ENCODE measurements at places on chromosomes 3 and 15.

- DNase-seq, result peak; percentile 92
Measured at GRCh38 chr3:50365080-50365841, 5.9 kb upstream of the TMEM115 start.

GRCh38 chr15:52784799-52785671 lies 5.1 kb downstream of the ONECUT1 start:
- no peak for DNase-seq

DNA sequence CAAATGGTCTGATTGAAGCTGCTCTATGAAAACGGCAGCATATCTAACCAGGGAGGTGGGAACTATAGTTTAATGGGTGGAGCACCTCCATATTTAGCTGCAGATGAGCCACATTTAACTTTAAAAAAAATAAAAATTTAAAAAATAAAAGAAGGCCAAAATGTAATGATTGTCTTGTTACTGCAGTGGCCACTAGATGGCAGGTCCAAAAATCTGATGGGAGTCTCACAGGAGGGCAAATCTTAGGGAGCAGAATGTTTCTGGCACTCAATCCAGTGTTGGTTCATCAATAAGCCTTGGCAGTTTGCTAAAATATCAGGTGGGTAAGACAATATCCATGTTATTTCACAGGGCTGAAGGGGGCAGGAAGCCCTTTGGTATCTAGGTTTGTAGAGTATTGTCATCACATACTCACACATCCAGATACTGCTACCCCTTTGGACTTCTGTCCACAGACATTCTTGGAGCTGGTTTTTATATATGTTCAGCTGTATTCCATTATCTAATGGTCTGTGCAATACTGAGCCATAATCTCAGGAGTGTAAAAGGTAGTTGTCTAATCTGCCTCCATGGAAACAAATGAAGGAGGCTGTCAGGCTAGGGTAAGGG lies 233.3 kb downstream of the TIGIT start:
- no peak for DNase-seq

DNA sequence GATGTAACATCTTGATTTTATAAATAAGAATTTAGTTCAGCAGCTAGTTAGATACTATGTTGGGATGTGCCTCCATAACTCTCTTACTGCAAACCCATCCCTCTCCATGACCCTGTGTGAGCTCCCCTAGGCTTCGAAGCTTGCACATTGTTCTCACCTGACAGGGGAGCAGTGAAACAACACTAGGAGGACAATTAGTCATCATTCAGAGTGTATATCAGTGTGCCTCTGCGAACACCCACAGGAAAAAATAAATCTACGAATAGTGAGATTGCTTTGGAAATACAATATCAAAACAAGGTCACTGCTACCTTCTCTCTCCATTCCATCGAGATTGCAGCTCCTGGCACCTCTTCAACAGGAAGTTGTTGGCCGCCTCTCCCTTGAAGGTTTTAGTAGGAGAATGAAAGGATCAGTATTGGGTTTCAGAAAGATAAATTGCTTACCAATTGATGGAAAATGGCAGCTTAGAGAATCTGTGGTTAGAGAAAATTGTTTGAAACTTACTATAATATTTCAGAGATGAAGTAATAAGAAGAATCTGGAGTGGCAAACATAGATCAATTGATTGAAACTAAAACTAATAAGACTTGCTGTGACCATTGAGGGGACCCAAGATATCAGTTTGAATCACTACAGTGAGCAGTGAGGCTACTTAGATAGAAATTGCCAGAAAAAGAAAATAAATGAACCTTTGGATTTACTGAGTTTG lies 103.2 kb downstream of the CHL1 start:
- no peak for DNase-seq

DNA sequence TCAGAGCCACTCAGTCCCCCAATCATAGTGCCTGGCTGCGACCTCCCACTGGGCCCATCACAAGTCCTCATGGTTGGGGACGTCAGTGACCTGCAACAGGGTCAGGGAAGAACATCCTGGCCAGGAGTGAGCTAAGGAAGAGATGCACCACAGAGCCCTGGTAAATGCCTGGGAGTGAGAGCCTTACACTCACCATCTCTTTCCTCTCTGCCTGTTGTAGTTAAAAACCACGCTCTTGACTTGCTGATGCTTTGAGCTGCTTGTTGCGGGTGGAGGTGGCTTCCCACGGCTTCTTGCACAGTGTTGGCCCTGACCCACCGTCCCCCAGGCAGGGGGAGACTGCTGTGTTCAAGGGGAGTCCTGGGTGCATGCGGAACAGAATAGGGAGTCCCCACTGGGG lies 91.1 kb upstream of the RGMA start:
- no peak for DNase-seq

- DNase-seq, result no peak
Measured at GRCh38 chr15:55766676-55767075, 23.7 kb upstream of the PRTG start.

DNA sequence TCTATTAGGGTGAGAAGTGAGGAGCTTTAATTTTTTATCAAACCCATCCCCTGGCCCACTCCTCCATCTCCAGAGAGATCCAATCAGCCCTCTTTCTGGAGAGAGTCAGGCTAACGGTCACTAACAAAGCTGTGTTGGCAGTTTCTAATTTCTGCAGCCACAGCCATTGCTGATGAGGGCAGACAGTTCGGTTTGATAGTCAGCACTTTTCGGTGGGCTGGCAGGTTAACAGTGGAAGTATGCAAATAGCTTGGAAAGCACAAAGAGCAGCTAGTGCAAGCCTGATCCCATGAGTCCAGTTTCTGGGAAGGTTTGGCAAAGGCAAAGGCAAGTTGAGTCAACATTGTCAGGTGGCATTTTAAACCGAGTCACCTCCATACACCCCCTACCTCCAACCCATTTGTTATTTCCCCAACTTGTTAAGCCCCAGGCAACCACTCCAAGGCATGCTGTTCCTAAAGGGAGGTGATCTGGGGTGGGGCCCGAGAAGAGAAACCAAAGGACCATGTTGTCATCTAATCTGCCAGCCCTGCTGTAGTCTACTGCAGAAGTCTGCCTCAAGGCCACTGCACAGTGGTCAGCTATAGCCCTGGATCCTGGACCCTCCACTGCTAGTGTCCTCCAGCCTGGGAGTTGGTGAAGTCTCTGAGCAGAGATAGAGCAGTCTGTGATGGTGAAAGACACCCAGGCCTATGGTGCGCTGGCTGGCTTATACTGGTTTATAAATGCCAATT lies 1.7 kb downstream of the CCR1 start:
- DNase-seq, result no peak

DNA sequence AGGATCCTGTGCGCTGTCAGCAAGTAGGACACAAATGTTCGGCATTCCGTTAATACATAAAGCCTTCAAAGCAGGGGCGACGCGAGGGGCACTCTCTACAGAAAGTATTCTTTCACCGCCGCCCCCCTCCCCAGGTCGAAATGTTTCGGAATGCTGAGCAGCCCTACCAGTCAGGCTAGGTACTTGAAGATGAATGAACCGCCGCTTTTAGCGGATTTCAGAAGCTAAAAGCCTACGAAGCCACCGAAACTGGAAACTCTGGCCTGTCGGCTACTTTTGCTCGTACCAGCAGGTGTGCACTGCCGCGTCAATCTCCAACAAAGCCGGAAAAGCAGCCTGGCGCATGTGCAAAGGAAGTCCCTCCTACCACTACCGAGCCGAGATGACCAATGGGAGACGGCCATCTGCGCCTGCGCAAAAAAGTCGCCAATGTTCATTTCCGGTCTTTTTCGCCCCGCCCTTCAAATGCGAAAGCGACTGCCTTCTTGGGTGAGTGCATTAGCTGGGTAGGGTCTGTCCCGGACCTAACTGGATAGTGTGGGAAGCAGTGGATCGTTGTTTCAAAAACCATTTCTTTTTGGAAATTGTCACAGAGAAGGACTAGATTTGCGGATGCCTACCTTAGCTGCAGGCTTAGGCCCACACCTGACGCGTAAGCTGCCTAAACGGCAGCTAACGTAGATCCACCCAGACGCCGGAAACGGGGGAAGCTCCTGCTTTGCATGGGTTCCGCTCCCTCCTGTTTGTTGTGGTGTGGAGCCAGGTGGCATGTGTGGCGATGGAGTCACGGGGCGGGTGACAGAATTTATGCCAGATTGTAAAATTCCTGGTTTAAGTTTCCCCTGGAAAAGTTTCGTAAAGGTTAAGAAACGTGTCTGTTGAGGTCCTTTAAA lies at the start of gene WDR5B:
Gene WDR5B, minus strand, starts transcription at position 301 of the 893 bp plus-strand sequence. CDS start 534 bp downstream, outside the sequence.
- DNase-seq, result peak; percentile 98

GRCh38 chr3:141328286-141329166 lies 39.8 kb upstream of the ZBTB38 start:
- DNase-seq, result no peak

GRCh38 chr3:185176750-185177359 lies 24.0 kb upstream of the C3orf70 start:
- DNase-seq, result no peak

GRCh38 chr3:116849261-116849688 lies 139.7 kb downstream of the TUSC7 start:
- DNase-seq, result no peak

- DNase-seq, result no peak
Measured at GRCh38 chr3:89002191-89002590, 105.2 kb upstream of the EPHA3 start.

GRCh38 chr3:130425484-130425883 lies 80.0 kb downstream of the COL6A5 start:
- no peak for DNase-seq

GRCh38 chr15:39814489-39814888 lies 31.8 kb upstream of the FSIP1 start:
- no peak for DNase-seq

DNA sequence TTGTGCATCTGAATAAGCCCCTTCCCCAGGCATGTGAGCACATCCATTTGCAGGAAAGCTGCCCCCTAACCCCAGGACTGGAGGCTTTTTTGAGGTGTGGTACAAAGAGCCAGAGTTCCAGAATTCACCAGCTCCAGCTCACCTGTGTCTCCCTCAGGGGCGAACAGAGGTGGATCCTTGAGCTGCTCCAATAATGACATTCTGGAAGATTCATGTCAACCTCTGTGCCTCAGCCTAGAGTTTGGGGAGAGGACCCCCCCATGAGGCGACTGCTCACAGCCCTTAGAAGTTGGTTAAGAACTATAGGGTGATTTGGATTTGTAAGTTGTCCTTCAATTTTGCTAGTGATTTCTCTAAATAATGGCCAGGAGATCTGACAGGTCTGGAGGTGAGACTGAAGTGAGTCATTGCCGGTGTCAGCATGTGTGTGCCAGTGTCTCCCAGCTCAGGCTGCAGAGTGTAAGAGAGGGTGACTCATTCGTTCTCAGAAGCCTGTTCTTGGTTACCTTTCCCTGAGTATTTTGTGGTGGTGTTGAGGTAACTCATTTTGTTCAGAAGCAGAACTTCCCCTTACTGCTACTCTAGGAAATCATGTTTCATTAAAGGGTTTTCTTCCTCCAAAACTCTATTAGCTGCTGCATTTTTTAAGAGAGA lies 136.9 kb upstream of the TOPAZ1 start:
- DNase-seq, result peak; percentile 23

- DNase-seq, result peak; percentile 10
Measured at GRCh38 chr3:100335434-100335833, 877 bp downstream of the NIT2 start.

DNA sequence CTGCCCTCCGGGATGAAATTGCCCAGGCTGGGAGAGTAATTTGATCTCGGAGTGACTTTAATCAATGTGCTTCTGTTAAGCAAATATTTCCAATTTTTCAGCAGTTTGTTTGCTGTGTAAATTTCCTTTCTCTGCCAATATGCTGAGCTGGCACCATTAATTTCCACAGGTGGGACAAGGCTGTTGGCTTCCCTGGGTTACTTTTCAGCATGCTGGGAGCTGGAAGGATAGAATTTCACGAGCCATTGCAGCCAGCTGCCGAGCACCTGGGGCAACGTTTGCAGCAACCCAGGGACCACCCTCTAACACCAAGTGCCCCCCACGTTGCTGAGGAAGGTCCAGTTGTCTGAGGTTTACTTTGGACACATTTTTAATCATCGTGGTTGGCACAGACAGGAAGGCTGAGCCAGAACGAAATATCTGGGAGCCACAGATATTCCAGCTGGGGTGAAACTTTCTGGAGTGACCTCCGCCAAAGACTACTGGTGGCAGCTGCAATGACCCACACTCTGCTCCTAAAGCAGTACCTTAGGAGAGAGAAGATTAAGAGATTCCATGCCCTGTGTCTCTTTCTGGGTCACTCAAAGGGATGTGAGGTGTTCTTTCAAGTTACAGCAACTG lies 293.3 kb upstream of the RGMA start:
- no peak for DNase-seq

DNA sequence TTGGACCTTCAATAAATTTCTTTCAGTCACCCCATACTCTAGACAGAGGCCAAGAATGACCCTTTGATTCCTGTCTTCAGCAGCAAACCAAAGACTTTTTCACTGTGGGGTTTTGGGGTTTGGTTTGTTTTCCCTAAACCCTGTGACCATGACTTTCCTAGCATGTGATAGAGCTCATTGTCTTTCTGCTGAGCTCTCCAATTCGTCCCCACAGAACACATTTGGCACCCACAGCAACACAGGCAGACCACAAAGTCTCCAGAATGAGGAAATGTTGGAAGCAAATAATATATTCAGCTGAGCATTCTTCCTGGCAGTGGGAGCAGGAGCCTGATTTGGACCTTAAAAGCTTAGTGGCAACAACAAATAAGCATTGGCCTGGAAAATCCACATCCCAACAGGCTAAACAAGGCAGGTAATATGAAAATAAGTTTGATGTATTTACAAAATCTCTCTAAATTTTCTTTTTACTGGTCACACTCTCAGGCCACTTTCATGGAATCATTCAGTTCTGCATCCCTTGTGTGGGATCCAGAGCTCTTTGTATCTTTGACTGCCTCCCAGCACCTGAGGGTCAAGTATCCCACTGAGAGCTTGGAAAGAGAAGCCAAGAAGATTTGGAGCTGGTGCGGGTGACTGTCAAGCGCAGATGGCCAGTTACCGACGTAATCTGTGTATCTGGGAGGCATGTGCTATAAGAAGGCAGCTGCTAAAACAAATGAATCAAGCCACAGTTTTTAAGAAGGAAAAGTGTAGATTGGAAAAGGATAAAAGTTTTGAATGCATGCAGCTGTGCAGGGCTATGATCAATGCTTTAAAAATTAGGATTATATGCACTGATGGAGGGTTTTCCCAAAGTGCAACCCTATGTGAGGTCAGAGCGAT lies 36.5 kb upstream of the CPB1 start:
- no peak for DNase-seq

GRCh38 chr15:63970621-63971426 lies 75.5 kb downstream of the DAPK2 start:
- DNase-seq, result no peak

DNA sequence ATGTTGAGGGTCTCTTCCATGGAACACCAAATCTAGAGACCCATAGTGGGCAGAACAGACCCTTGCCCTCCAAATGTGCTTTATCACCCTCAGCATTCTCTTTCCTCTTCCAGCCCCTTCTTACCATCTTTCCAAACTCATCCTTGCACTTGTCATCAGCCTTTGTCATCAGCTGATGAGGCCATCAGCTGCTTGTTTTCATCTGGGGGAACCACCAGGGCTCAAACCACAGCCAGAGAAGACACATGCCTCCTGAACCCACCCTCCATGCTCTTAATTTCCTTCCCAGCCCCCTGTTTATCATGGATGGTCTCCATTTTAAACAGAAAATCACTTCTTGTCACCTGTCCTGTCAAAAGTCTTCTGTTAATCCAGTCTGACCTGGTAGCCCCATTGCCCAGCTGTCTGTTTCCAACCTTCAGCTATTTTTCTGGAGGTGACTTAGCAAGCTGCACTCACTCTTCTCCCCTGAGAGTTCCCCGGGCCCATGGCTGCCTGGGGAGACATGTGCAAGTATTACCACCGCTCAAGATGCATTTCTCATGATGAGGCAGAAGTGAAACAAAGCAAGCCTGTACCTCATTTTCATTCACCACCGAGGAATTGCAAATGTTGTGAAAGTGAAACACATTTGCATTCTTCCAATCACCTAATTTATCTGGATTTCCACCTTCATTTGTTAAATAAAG lies 14.7 kb upstream of the SYNM start:
- no peak for DNase-seq

Data from stimulated activated CD4-positive, alpha-beta T cell treated with anti-CD3 and anti-CD28 coated beads, Interleukin-12 subunit alpha, Interleukin-12 subunit beta, amount 100 ng/mL, for 24 hours (primary cell).